ENCODE measurements at places on chromosomes 11 and 22. TPM values are rescaled to one million over a fixed set of nuclear protein-coding genes. Genes with fewer than 3 reads are reported as not detected.

DNA sequence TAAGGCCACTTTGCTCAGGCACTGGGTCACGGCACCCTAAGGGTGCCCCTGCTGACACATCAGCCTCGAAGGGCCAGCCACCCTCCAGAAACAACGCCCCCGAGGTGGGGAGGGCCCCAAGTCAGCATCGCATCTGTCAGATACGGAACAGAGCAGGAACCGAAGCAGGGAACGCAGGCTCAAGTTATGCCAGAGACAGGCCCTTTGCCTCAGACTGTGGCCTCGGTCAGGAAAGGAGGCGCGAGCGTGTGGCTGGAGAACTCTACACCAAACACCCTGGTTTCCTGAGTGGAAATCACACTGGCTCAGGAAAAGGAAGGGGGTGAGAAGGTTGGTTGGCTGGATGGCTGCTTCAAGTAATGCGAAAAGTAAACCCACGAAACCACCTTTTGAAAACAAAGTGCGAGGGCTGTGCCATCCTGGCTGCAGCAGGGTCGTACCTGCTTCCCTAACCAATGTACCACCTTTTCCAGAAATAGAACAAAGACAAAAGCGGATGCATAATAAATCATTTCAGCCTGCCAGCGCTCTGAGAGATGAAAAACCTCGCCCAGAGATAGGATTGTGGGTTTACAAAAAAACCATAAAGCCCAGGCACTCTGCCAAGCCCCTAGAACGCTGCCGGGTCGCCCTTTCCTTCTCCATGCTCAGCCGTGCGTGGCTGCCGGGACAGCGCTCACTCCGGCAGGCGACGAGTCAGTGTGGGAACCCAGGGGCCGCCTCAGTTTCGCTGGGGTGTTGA, 38.6 kb downstream of the TRMU start:
- H3K27ac ChIP-seq = no peak overlapping the region
- no peak for DNase-seq
- H3K4me3 ChIP-seq = no peak overlapping the region
- H3K4me1 ChIP-seq = no peaks in the 10 kb centered on the region
- H3K36me3 ChIP-seq = peaks cover 4% of the 10 kb centered on the region
- H3K27me3 ChIP-seq = no peaks in the 10 kb centered on the region

Gene DEFB131B
- not detected for total RNA-seq

Gene OR52A1
- total RNA-seq = not detected

Gene P2RX6
- 0.40 TPM for total RNA-seq

GRCh38 chr11:85810521-85810870, 445 bp downstream of the SYTL2 start:
- H3K27ac ChIP-seq = peak overlapping the region; percentile 37
- no peaks in the 10 kb centered on the region for H3K27me3 ChIP-seq
- H3K36me3 ChIP-seq = no peaks in the 10 kb centered on the region
- H3K4me1 ChIP-seq = peaks cover 12% of the 10 kb centered on the region
- no peak for DNase-seq

- H3K36me3 ChIP-seq = no peaks in the 10 kb centered on the region
- no peak overlapping the region for H3K27ac ChIP-seq
- H3K4me3 ChIP-seq = no peak overlapping the region
- no peaks in the 10 kb centered on the region for H3K27me3 ChIP-seq
These were observed 435.3 kb downstream of the SOX6 start for GRCh38 chr11:15920856-15921629.

DNA sequence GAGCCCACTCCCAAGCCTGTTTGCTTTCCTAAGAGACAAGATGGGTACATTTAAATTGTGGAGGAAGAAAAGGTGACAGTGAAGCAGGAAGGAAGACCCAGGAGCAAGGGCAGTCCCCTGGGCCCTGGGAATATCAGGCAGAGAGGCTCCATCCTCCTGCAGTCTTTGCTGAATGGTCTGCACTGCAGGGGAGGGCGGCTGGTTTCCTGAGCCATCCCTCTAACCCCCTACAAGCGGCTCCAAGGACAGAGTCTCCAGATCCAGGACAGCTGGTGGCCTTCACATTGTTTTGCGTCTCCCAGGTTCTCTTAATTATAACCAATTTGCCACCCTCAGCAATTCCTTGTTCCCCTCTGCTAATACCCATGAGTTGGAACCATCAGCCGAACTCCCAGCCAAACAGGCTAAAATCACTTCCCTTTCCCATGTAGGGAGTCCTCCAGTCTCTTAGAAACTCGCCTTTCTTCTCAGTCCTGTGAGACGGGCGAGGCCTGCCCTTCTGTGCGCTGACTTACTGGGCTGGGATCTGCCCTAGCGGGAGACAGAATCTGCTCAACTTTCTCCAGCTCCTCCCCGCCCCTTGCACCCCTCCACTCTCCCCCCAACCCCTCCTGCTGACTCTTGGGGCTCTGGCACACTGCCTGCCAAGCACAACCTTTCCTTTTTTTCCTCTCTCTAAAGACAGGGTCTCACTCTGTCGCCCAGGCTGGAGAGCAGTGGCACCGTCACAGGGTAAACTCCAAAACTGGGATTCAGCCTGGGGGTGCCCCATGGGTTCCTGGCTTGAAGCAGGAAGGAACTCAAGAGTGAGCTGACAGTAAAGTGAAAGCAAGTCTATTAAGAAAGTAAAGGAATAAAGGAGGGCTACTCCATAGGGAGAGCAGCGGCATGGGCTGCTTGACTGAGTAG, 53.4 kb upstream of the EMID1 start:
- H3K4me3 ChIP-seq = no peak overlapping the region
- DNase-seq = no peak
- peak overlapping the region; percentile 62 for H3K27ac ChIP-seq

- H3K27me3 ChIP-seq = no peaks in the 10 kb centered on the region
- H3K27ac ChIP-seq = no peak overlapping the region
- no peaks in the 10 kb centered on the region for H3K36me3 ChIP-seq
- no peak for DNase-seq
These were observed 14.8 kb downstream of the SGSM3 start for GRCh38 chr22:40385036-40385782.

GRCh38 chr11:86313793-86314192, 11.8 kb downstream of the HIKESHI start:
- H3K4me3 ChIP-seq = no peak overlapping the region
- H3K4me1 ChIP-seq = no peaks in the 10 kb centered on the region
- H3K27me3 ChIP-seq = no peaks in the 10 kb centered on the region
- H3K36me3 ChIP-seq = peaks cover 2% of the 10 kb centered on the region

- H3K36me3 ChIP-seq = no peaks in the 10 kb centered on the region
- H3K27ac ChIP-seq = no peak overlapping the region
- no peaks in the 10 kb centered on the region for H3K27me3 ChIP-seq
- H3K4me1 ChIP-seq = no peaks in the 10 kb centered on the region
- DNase-seq = no peak
These were observed 98.1 kb upstream of the GUCY1A2 start for GRCh38 chr11:107116358-107116757.

Gene CYTH4
- 11.6 TPM for total RNA-seq

DNA sequence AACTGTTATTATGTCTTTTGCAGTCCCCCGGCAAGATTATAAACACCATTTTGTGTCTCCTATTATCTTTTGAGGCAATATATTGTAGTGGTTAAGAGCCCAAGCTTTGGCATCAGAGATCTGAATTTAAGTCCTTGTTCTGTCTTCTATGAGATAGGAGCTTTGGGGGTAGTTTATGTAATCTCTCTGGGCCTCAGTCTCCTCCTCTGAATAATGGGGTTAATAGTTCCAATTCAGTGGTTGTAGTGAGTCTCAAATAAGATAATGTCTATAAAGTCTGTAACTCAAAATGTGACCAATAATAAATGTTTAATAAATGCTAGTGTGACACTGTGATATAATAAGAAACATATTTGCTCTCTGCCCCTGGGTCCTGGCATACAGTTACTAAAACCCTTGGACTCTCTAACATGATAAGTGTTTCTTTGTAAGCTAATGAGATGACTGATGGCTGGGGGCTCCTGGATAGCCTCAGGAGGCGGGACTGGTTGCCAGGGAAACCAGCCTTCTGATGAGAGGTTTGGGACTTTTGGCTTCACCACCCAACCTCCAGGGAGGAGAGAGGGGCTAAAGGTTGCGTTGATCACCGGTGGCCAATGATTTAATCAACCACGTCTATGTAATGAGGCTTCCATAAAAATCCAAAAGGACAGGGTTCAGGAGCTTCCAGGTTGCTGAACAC, 183.4 kb upstream of the MTMR2 start:
- H3K27ac ChIP-seq = no peak overlapping the region
- H3K27me3 ChIP-seq = no peaks in the 10 kb centered on the region
- H3K4me1 ChIP-seq = peaks cover 41% of the 10 kb centered on the region

DNA sequence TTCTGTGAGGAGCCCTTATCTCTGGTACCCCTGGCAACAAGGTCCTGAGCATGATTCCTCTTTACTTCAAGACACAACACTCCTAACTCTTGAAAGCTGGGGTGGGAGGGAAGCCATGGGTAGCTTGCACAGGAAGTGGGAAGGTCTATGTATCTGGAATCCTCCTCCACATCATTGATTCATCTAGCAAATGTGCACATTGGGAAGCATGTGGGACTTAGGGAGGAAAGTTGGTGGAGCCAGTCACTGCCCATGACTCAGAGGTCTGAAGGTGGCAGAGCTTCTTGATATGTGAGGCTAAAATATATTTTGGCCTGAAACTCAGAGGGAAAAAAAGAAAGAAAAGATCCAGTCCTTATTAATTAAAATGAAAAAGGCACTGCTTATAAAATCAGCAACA, 1000.9 kb downstream of the DLG2 start:
- no peaks in the 10 kb centered on the region for H3K36me3 ChIP-seq
- DNase-seq = no peak
- no peaks in the 10 kb centered on the region for H3K27me3 ChIP-seq
- H3K4me3 ChIP-seq = no peak overlapping the region
- H3K4me1 ChIP-seq = no peaks in the 10 kb centered on the region
- H3K27ac ChIP-seq = no peak overlapping the region

DNA sequence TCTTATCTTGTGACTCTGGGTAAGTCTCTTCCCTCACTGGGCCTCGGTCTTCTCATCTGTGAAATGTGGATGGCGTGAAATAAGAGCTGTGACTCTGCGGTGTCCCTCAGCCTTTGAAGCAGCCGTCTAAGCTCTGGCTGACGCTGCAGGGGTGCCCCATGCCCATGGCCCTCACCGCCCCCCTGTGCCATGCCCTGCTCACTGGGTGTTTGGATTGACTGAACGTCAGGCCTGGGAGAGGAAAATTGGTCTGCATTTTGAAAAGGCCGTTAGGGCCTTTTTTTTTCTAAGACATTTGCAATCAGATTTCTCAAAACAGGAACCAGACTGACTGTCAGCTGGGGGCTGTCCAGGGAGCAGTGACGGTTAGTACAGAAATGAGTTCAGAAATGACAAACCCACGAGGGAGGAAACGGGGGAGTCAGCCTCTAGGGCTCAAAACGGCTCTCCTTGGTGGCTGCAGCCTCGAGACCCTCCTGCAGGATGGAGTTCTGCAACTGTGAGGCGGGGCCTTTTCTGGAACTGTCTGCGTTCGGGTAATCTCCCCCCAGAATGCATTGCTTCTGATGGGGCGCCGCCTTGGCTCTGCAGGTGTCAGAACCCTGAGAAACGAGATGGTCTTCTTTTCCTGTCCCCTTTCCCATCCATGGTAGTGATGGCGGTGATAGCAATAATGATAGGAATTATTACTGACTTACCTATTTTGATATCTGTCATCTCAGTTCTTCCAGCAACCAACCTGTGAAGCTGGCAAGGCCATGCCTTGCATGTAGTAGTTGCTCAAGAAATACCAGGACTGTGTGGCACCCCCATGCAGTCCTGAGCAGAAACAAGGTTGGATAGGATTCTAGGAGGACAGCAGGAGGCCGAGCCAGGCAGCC, 2.0 kb downstream of the GRK2 start:
- H3K4me1 ChIP-seq = peaks cover 67% of the 10 kb centered on the region

GRCh38 chr11:99960536-99960935, 726.6 kb upstream of the ARHGAP42 start:
- no peaks in the 10 kb centered on the region for H3K4me1 ChIP-seq
- no peak overlapping the region for H3K4me3 ChIP-seq
- no peak overlapping the region for H3K27ac ChIP-seq
- DNase-seq = no peak

DNA sequence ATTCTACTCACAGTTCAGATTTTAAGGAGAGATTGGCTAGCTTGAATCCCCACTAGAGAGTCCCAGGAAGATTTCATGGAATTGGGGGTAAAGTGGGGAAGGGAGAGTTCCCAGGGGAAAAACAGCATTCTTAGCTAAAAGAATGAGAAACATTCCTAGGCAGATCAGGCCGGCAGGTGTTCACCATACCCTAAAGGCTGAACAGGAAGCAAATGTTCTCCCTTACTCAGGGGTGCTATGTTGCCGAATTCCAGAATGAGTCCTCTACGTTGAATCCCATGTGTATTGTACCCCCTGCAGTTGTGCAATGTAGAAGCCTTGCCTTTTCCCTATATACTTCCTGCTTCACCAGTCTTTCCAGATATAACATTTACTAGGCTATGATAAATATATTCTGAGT, 135.2 kb upstream of the NCAM1 start:
- no peaks in the 10 kb centered on the region for H3K27me3 ChIP-seq
- H3K27ac ChIP-seq = no peak overlapping the region
- no peaks in the 10 kb centered on the region for H3K4me1 ChIP-seq
- DNase-seq = no peak
- H3K36me3 ChIP-seq = no peaks in the 10 kb centered on the region
- no peak overlapping the region for H3K4me3 ChIP-seq

GRCh38 chr11:64230171-64230984, at the start of gene DNAJC4:
Gene DNAJC4, plus strand, starts transcription at chr11:64230548. Its CDS starts 307 bp downstream, at chr11:64230855.
- no peaks in the 10 kb centered on the region for H3K36me3 ChIP-seq
- H3K4me3 ChIP-seq = peak within 1 kb of the TSS; percentile 85
- H3K27me3 ChIP-seq = no peaks in the 10 kb centered on the region
- DNase-seq = peak; percentile 98
- peak within 1 kb of the TSS; percentile 90 for H3K27ac ChIP-seq

Gene CHID1
- 42.1 TPM for total RNA-seq
